Posterior vena cava (tissue), 2 donors: ENCODE measurements at places on chromosomes 11 and 22.

- peak; percentile 40 for DNase-seq
These were observed 3.3 kb downstream of the ST3GAL4 start for GRCh38 chr11:126358763-126359160.

GRCh38 chr11:30357872-30358271, 35.0 kb downstream of the ARL14EP start:
- no peak for DNase-seq

GRCh38 chr22:48428631-48429371, 1398.9 kb downstream of the BRD1 start:
- DNase-seq, result peak; percentile 34

DNA sequence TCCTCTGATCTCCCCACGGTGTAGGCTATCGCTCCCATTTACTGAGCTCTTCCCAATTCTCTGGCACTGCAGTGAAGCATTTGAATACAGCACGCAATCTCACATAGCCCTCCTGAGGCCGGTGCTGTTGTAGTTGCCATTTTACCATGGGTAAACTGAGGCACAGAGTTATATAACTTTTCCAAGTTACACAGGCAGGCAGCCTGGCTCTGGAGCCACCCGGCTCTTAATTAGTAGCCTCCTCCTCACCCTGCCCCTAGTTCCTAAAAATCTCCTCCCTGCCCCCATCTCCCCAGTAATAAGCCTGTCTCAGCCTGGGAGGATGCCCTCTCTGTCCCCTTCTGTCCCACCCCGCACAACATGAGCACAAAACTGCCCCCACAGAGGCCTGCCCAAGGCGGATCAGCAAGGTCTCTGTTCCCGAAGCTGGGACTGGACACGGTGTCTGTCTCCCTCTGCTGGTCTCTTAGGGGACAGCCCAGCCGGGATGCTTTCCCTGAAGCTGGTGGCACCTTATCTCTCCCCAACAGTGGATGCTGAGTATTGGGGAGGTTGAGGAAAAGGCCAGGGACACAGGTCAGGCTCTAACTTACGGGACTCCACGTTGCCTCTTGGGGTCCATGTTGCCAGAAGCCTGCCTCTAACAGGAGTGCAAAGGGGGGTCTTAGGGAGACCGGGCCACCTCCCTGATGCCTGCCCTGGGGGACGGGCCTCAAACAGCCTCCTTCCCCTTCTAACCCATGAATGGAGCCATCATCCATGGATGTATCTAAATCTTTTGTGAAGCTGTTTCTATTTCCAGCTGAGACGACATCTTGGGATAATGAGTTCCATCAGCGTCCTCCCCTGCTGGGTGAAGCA, 9.1 kb upstream of the CLCF1 start:
- DNase-seq, result peak; percentile 95

- no peak for DNase-seq
These were observed 12.6 kb downstream of the SERPIND1 start for GRCh38 chr22:20786536-20786979.

GRCh38 chr11:124174001-124174583, 9.1 kb upstream of the OR10D3 start:
- no peak for DNase-seq

- no peak for DNase-seq
These were observed 77.5 kb upstream of the UCP3 start for GRCh38 chr11:74086242-74086884.

GRCh38 chr22:47419239-47419638, 656.8 kb downstream of the TBC1D22A start:
- no peak for DNase-seq
